Kidney (tissue), 22 donors: ENCODE measurements at places on chromosomes 4 and X. TPM values are rescaled to one million over a fixed set of nuclear protein-coding genes. Genes with fewer than 3 reads are reported as not detected.

GRCh38 chrX:155056877-155057792 is 13.8 kb downstream of the CMC4 start:
- peak; percentile 72 for DNase-seq

DNA sequence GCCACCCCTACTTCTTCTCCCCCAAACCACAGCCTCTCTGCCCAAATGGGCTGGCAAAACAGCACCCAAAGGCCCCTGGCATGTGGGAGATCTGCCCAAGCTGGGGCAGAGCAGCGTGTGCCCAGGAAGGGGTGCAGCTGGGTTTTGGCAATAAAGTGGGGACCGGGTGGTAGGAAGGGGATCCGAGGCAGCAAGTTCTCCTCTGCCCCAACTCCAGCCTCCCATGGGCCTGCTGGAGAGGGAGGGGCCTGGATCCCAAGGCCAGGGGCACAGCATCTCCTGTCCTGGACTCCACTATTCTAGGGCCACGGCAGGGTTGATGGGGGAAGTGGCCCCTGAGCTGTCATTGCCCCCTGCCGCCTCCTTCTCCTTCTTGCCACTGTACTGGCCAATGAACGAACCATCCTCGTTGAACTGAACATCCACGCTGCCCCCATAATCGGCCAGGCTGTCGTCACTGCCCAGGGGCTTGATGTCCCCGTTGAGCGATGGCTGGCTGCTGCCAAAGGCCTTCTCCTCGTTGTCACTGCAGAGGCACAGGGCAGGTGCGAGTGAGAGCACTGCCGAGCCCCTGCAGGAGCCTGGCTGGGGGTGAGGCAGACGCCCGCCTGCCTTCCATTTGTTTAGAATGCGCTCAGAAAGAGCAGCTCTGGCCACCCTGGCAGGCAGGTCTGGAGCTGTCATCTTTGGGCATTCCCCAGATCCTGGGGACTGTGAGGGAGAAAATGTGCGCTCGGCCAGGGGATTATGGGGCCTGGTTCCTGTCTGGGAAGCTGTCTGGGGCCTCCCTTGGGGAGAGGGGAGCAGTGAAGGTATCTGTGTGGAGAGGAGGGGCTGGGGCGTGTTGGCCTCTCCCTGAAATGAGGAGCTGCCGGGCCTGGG is 23.4 kb downstream of the L1CAM start:
- DNase-seq: no peak

Gene ZNF141
- 26.6 TPM for total RNA-seq

Gene ARHGAP6
- 20.4 TPM for total RNA-seq

Gene TMPRSS11D
- total RNA-seq: not detected
